Activated naive CD4-positive, alpha-beta T cell treated with anti-CD3 and anti-CD28 coated beads, Interleukin-2, amount 10 ng/mL, durations not matched to agents 7 days and 5 days (primary cell): ENCODE measurements at places on chromosomes 13 and 19.

DNA sequence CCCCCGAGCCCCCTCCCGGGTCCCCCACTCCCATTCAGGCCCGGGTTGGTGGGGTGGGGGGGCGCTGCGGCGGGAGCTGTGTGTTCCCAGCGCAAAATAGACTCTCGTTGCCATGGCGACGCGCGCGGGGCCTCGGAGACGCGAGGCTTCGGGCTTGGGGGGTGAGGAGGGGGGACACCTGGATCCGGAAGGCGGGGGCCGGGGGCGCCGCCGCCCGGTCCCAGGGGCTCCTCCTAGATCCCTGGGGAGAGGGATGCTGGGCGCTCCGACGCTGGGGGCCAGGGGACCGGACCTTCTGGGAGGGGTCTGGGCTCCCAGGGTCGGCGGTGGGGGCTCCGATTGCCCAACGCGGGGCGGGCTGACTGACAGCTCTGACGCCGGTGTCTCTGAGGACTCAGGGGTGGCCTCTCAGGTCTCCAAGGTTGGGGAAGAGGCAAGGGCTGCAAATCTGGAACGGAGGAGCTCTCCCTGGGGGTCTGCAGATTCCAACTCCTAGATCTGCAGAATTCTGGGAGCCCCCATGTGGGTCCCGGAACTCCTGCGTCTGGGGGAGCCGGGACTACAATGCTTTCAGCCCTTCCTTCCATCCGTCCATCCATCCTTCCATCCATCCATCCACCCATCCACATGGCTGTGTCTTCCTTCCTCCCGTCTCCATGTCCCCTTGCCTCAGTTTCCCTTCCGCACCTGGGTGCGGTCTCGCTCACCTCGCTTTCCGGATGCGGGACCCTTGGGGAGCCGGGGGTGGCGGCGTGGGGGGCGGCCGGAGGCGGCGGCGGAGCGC, 9.1 kb upstream of the SHISA7 start:
- no peak overlapping the region for H3K27ac ChIP-seq
- H3K4me1 ChIP-seq, result peaks cover 6% of the 10 kb centered on the region
- DNase-seq, result peak; percentile 47
- peaks cover 45% of the 10 kb centered on the region for H3K27me3 ChIP-seq
- no peak overlapping the region for H3K4me3 ChIP-seq

GRCh38 chr19:8466018-8466417, 21.2 kb downstream of the HNRNPM start:
- H3K36me3 ChIP-seq, result peaks cover 80% of the 10 kb centered on the region
- DNase-seq, result no peak
- peaks cover 20% of the 10 kb centered on the region for H3K4me1 ChIP-seq
- no peak overlapping the region for H3K27ac ChIP-seq

DNA sequence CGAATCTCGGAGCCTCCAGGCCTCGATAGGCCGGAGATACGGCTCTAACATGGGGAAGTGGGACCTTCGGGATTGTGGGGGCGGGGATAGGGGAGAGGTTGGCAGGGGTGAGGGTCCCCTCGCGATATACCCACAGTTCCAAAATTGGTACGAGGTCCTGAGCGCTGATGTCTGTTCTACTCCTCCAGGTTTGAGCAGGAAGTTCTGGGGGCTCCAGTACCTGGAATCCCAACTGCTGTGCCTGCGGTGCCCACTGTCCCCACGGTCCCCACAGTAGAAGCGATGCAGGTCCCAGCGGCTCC, 447 bp downstream of the RBM42 start:
- no peaks in the 10 kb centered on the region for H3K27me3 ChIP-seq
- peak overlapping the region; percentile 100 for H3K4me3 ChIP-seq
- peaks cover 22% of the 10 kb centered on the region for H3K4me1 ChIP-seq
- DNase-seq, result no peak

DNA sequence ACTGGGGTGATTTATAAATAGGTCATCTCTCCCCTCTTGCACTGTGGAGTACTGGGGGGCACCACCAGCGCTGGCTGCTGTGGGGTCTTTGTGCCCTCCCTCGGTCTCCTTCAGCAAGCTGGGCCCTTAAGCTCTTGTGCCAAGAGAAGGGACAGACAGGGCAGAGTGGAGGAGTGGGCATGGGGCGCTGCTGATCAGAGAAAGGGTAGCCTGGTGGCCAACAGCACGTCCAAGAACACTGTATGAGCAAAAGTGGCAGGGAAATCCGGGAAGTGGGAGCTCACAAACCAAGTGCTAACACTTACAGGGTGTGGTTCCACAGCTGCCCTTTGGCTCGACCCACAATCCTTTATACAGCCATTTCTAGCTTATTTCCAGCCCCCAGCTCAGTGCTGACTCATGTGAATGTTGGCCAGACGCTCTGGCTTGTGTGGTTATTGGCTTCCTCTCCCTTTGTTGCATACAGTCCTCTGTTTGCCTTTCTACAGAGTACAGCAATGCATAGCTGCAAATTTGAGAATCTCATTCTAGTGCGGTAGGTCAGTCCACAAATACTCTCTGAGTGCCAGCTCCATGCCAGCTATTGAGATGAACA, 298.8 kb downstream of the SHISA2 start:
- H3K4me3 ChIP-seq, result no peak overlapping the region
- no peaks in the 10 kb centered on the region for H3K36me3 ChIP-seq
- H3K4me1 ChIP-seq, result peaks cover 7% of the 10 kb centered on the region
- peak; percentile 23 for DNase-seq
- H3K27me3 ChIP-seq, result peaks cover 6% of the 10 kb centered on the region
- H3K27ac ChIP-seq, result no peak overlapping the region

DNA sequence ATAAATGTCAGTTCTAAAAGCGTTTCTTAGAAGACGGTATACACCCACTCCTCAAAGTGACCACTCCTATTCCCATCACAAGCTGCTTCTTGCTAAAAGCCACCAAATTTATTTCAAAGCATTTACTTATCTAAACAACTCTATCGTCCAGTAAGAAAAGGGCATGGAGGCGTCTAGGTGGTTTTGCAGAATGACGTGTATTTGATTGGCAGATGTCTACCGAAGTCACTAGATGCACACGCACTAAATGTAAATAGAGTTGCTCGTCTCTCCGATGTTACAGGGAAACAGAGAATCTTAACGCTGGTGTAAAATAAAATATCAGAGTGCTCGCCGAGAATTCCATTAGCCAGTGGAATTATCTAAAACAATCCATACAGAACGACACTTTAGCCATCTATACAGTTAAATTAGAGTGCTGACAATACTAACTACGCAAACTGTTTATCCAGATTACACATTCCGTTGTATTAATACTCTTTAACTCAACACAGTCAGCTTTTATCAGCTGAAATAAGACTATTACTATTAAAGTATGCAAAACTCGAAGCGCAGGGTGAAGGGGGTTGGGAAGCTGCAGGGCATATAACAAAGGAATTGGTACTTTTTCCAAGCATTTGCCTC, 1.9 kb downstream of the KLF12 start:
- peaks cover 45% of the 10 kb centered on the region for H3K4me1 ChIP-seq
- peak overlapping the region; percentile 98 for H3K4me3 ChIP-seq
- peaks cover 4% of the 10 kb centered on the region for H3K27me3 ChIP-seq

DNA sequence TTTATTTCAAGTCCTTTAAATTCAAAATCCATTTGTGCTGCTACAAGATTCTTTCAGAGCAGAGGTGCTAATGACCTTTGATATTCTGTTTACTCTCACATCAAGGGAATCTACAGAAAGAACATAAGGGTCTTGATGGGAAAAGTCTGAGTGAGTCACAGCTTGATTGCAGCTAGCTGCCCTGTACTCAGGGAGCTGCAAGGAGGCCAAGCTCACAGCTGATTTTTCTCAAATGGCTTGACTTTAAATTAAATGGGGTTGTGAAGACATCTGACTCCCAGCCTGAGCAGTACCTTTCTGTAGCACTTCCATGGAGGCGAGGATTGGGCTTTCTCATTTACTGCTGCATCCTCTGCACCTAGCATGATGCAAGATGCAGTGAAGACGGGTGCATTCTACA, 62.5 kb downstream of the RAP2A start:
- no peak overlapping the region for H3K4me3 ChIP-seq
- peaks cover 3% of the 10 kb centered on the region for H3K4me1 ChIP-seq
- no peaks in the 10 kb centered on the region for H3K36me3 ChIP-seq
- H3K27ac ChIP-seq, result no peak overlapping the region
- no peak for DNase-seq

DNA sequence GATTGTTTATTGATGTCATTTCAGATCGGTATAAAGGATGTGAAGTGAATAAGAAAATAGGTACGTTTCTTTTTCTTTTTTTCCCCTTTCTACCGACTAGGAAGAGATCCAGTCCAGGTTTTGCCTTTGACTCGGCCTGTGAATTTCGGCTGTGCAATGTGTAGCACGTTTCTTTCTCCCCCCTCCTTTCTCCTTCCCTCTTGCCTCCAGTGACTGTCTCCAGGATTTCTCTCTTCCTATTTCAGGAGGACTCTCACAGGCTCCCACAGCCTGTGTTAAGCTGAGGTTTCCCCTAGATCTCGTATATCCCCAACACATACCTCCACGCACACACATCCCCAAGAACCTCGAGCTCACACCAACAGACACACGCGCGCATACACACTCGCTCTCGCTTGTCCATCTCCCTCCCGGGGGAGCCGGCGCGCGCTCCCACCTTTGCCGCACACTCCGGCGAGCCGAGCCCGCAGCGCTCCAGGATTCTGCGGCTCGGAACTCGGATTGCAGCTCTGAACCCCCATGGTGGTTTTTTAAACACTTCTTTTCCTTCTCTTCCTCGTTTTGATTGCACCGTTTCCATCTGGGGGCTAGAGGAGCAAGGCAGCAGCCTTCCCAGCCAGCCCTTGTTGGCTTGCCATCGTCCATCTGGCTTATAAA, at the start of gene GPC6:
Gene GPC6, plus strand, starts transcription at position 185 of the 657 bp plus-strand sequence.
- H3K4me3 ChIP-seq, result no peak within 1 kb of the TSS
- no peaks in the 10 kb centered on the region for H3K36me3 ChIP-seq
- DNase-seq, result no peak
- no peak within 1 kb of the TSS for H3K27ac ChIP-seq
- peaks cover 41% of the 10 kb centered on the region for H3K27me3 ChIP-seq

DNA sequence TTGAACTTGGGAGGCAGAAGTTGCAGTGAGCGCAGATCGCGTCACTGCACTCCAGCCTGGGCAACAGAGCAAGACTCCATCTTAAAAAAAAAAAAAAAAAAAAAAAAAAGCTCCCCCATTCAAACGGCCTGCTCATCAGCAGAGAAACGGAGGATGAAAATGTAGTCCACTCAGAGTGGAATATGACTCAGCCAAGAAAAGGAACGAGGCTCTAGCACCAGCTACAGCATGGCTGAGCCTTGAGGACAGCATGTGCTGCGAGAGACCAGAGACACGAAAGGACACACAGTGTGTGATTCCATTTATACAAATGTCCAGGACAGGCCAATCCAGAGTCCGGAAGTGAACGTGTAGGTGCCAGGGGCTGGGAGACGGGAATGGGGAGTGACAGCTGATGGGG, 18.1 kb upstream of the MIER2 start:
- no peaks in the 10 kb centered on the region for H3K4me1 ChIP-seq
- no peaks in the 10 kb centered on the region for H3K36me3 ChIP-seq
- peaks cover 11% of the 10 kb centered on the region for H3K27me3 ChIP-seq
- DNase-seq, result no peak
- no peak overlapping the region for H3K27ac ChIP-seq
